ENCODE measurements at places on chromosomes 6 and 20.

GRCh38 chr6:116801971-116802370, 26.9 kb downstream of the GPRC6A start:
- H3K4me1 ChIP-seq, result no peaks in the 10 kb centered on the region
- no peaks in the 10 kb centered on the region for H3K36me3 ChIP-seq
- no peak overlapping the region for H3K27ac ChIP-seq
- H3K4me3 ChIP-seq, result no peak overlapping the region
- no peak for DNase-seq

GRCh38 chr6:135224037-135224647, 43.0 kb downstream of the MYB start:
- no peak overlapping the region for H3K4me3 ChIP-seq
- no peak overlapping the region for H3K27ac ChIP-seq
- H3K4me1 ChIP-seq, result no peaks in the 10 kb centered on the region
- H3K27me3 ChIP-seq, result no peaks in the 10 kb centered on the region
- DNase-seq, result no peak

GRCh38 chr6:79421707-79422484, 115.3 kb downstream of the LCA5 start:
- no peak overlapping the region for H3K4me3 ChIP-seq
- H3K27ac ChIP-seq, result no peak overlapping the region
- H3K4me1 ChIP-seq, result no peaks in the 10 kb centered on the region
- H3K27me3 ChIP-seq, result no peaks in the 10 kb centered on the region
- DNase-seq, result peak; percentile 16
- no peaks in the 10 kb centered on the region for H3K36me3 ChIP-seq

DNA sequence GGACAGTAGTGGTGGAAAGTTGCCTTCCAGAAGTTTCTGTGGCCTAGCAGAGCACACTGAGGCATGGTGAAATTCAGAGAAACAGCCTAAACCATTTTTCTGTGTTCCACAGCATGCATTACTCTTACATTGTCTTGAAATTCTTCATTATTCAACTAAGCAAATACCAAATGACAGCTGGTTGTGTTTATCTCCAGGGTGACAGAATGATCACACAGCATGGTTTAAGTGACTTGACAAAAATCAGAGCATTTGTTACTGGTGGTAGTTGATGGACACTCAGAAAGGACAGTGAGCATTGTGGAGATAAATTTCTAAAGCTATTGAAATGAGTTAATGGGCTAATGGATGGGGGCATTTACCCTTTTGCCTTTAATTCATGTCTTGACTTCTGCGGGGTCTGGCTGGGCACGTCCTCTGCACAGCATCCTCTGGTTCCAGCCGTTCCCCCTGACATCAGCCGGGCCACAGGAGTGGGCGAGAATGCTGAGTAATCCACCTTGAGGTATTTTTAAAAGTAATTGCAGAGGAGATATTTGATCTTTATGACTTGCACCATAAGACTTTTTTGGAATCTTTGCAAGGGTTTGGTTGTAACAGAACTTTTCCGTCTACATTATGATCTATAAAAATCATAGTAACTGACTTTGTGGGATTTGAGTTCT, 78.9 kb upstream of the SCP2D1 start:
- DNase-seq, result no peak
- no peaks in the 10 kb centered on the region for H3K27me3 ChIP-seq
- H3K27ac ChIP-seq, result no peak overlapping the region
- H3K4me3 ChIP-seq, result no peak overlapping the region
- peaks cover 6% of the 10 kb centered on the region for H3K4me1 ChIP-seq
- H3K36me3 ChIP-seq, result no peaks in the 10 kb centered on the region

- DNase-seq, result no peak
- no peaks in the 10 kb centered on the region for H3K27me3 ChIP-seq
- H3K4me1 ChIP-seq, result no peaks in the 10 kb centered on the region
- no peak overlapping the region for H3K27ac ChIP-seq
- no peaks in the 10 kb centered on the region for H3K36me3 ChIP-seq
Observed at GRCh38 chr6:100184473-100184872, 190.4 kb upstream of the MCHR2 start.

DNA sequence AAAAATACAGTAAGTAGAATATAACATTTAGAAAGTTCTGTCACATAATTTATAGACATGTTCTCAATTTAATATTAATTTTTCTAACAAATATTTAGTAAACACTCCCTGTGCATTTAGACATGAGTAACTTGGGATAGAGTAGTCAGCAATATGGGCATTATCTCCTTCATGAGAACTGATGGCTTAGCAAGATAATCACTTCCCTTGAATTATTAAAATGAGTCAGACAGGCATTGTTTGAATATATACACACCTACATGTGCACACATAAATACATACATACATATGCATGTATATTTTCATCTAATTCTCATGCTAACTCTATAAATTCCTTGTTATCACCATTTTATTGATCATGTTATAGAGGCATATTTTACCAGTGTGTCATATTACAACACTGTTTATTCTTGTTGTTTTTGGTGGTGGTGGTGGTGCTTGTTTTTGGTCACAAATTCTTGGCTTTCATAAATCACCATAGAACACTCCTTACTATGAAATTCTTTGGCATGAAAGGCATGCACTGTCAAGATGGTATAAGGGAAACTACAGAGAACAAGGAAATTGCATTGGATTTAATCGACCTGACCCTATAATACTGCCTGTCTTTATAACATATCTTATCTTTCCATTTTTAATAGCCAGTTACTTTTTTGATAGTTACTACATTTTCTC, 434.5 kb upstream of the MANEA start:
- H3K27ac ChIP-seq, result no peak overlapping the region
- no peak for DNase-seq
- no peaks in the 10 kb centered on the region for H3K4me1 ChIP-seq
- H3K36me3 ChIP-seq, result no peaks in the 10 kb centered on the region

DNA sequence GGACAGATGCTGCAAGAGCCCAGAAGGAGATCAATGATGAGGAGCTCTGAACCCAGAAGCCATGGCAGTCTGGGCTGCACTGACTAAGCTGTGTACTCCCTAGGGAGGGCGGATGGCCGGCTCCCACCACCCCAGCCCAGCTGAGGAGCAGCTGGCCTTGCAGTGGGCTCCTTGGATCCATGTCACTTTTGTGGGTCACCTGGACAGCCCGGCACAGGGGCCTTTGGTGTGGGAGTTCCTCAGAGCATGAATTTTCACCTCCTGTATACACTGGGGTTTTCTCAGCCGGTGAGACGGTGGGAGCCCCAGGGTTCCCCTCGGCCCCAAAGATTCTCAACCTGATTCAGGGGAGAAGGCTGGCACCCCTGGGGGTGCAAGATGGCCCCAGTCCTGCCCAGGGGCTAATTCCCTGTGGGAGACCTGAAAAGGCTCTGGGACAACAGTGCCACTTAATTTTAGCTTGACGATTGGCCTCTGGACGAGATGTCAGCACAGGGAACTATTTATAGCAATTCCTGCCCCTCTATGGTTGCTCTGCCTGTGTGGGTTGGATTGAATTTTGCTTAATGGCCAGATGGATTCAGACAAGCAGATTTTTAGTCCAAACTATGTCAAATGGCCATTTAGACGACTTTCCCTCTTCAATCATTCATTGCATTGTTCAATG, 121.6 kb upstream of the PMEPA1 start:
- DNase-seq, result no peak
- H3K36me3 ChIP-seq, result no peaks in the 10 kb centered on the region
- H3K4me3 ChIP-seq, result no peak overlapping the region
- no peaks in the 10 kb centered on the region for H3K27me3 ChIP-seq
- H3K27ac ChIP-seq, result no peak overlapping the region
- no peaks in the 10 kb centered on the region for H3K4me1 ChIP-seq

- no peaks in the 10 kb centered on the region for H3K36me3 ChIP-seq
- no peaks in the 10 kb centered on the region for H3K27me3 ChIP-seq
- H3K27ac ChIP-seq, result no peak overlapping the region
- H3K4me3 ChIP-seq, result no peak overlapping the region
- no peaks in the 10 kb centered on the region for H3K4me1 ChIP-seq
Observed at GRCh38 chr6:72699159-72699558, 77.3 kb downstream of the KCNQ5 start.

GRCh38 chr20:41140226-41141133, 3.1 kb downstream of the PLCG1 start:
- H3K4me1 ChIP-seq, result peaks cover 27% of the 10 kb centered on the region
- no peak overlapping the region for H3K4me3 ChIP-seq
- H3K27me3 ChIP-seq, result no peaks in the 10 kb centered on the region
- DNase-seq, result no peak
- H3K36me3 ChIP-seq, result no peaks in the 10 kb centered on the region

- H3K4me1 ChIP-seq, result no peaks in the 10 kb centered on the region
- no peak for DNase-seq
- H3K27me3 ChIP-seq, result no peaks in the 10 kb centered on the region
- no peak overlapping the region for H3K4me3 ChIP-seq
Observed at GRCh38 chr6:117227245-117227962, 38.0 kb upstream of the VGLL2 start.

GRCh38 chr6:113860181-113860955, 3.2 kb downstream of the MARCKS start:
- H3K36me3 ChIP-seq, result no peaks in the 10 kb centered on the region
- H3K27ac ChIP-seq, result peak overlapping the region; percentile 90
- H3K27me3 ChIP-seq, result no peaks in the 10 kb centered on the region
- peak overlapping the region; percentile 75 for H3K4me3 ChIP-seq

GRCh38 chr6:112209131-112209530, 45.2 kb downstream of the LAMA4 start:
- no peaks in the 10 kb centered on the region for H3K36me3 ChIP-seq
- no peak overlapping the region for H3K4me3 ChIP-seq
- H3K4me1 ChIP-seq, result peaks cover 3% of the 10 kb centered on the region
- no peak overlapping the region for H3K27ac ChIP-seq
- DNase-seq, result no peak

GRCh38 chr20:19495905-19496703, 262.0 kb upstream of the RIN2 start:
- no peak overlapping the region for H3K4me3 ChIP-seq
- peaks cover 7% of the 10 kb centered on the region for H3K4me1 ChIP-seq
- no peak for DNase-seq
- H3K27me3 ChIP-seq, result no peaks in the 10 kb centered on the region
- H3K27ac ChIP-seq, result no peak overlapping the region
- no peaks in the 10 kb centered on the region for H3K36me3 ChIP-seq

DNA sequence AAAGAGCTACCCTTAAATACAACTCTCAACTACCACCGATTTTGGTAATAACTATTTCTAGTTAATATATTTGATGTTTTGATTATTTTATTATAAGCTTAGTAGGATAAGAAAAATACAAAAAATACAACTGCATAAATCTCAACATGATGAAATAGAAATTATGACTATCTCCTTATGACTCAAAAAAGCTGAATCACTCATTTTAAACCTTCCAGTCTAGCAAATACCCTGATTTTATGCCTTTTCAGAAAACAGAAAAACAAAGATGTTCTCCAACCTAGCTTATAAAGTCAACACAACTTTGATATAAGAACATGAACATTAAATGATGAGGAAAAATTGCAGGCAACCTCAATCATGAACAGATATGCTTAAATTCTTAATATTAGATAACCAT, 40.2 kb upstream of the DSE start:
- H3K27me3 ChIP-seq, result no peaks in the 10 kb centered on the region
- H3K36me3 ChIP-seq, result no peaks in the 10 kb centered on the region
- no peak for DNase-seq
- H3K4me3 ChIP-seq, result no peak overlapping the region
- no peak overlapping the region for H3K27ac ChIP-seq
- H3K4me1 ChIP-seq, result peaks cover 4% of the 10 kb centered on the region

GRCh38 chr6:128532827-128533226, 12.4 kb upstream of the PTPRK start:
- no peaks in the 10 kb centered on the region for H3K36me3 ChIP-seq
- H3K4me3 ChIP-seq, result no peak overlapping the region
- no peaks in the 10 kb centered on the region for H3K4me1 ChIP-seq
- DNase-seq, result no peak
- H3K27me3 ChIP-seq, result no peaks in the 10 kb centered on the region
- H3K27ac ChIP-seq, result no peak overlapping the region

GRCh38 chr6:55694148-55694547, 115.2 kb upstream of the HMGCLL1 start:
- H3K27me3 ChIP-seq, result no peaks in the 10 kb centered on the region
- no peak overlapping the region for H3K4me3 ChIP-seq
- no peak overlapping the region for H3K27ac ChIP-seq
- no peak for DNase-seq

DNA sequence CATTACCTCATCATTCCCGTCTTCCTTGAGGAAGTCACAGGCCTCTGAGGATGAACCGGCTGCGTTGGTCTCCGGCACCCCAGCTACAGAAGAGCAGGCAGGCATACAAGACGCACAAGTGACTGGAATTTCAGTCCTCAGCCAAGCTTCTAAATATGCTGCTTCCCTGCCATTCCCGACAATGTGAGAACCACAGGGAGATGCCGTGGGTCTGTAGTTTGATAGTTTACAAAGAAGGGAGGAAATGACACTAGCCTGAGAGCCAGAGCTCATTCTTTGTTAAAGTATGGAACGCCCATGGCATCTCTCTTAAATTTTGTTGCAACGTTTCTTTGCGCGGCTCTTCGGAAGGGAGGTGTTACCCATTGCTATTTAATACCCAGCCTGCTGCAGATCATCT, 25.7 kb downstream of the HEBP2 start:
- no peak for DNase-seq
- H3K4me3 ChIP-seq, result no peak overlapping the region
- H3K4me1 ChIP-seq, result no peaks in the 10 kb centered on the region
- H3K27me3 ChIP-seq, result no peaks in the 10 kb centered on the region

GRCh38 chr6:108463784-108464183, 96.9 kb upstream of the FOXO3 start:
- H3K4me1 ChIP-seq, result no peaks in the 10 kb centered on the region
- H3K4me3 ChIP-seq, result no peak overlapping the region
- no peaks in the 10 kb centered on the region for H3K36me3 ChIP-seq
- no peaks in the 10 kb centered on the region for H3K27me3 ChIP-seq

- H3K36me3 ChIP-seq, result no peaks in the 10 kb centered on the region
- no peak for DNase-seq
- H3K4me3 ChIP-seq, result no peak overlapping the region
- H3K27ac ChIP-seq, result no peak overlapping the region
Observed at GRCh38 chr6:104126315-104127005, 733.3 kb downstream of the HACE1 start.

DNA sequence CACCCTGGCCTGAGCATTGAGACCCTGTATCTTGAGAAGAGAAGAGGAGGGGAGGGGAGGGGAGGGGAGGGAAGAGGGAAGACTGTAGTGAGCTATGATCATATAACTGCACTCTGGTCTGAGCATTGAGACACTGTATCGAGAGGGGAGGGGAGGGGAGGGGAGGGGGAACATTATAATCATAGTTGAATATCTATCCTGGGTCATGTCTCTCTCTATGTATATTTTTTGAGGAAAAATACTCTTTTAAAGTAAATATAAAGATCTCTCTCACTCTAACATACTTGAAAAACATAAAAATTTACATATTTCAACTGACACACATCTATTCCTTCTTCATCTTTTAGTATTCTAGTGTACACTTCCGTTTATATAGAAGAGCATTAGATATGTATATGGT, 431.0 kb downstream of the CDKAL1 start:
- no peaks in the 10 kb centered on the region for H3K27me3 ChIP-seq
- DNase-seq, result no peak
- H3K27ac ChIP-seq, result no peak overlapping the region
- no peaks in the 10 kb centered on the region for H3K4me1 ChIP-seq

- DNase-seq, result no peak
- H3K27ac ChIP-seq, result no peak overlapping the region
- H3K4me3 ChIP-seq, result no peak overlapping the region
- no peaks in the 10 kb centered on the region for H3K4me1 ChIP-seq
- no peaks in the 10 kb centered on the region for H3K36me3 ChIP-seq
- H3K27me3 ChIP-seq, result no peaks in the 10 kb centered on the region
Observed at GRCh38 chr6:10686901-10687300, 7.5 kb downstream of the C6orf52 start.

- H3K27ac ChIP-seq, result no peak overlapping the region
- H3K4me1 ChIP-seq, result no peaks in the 10 kb centered on the region
- no peak for DNase-seq
- H3K4me3 ChIP-seq, result no peak overlapping the region
- H3K27me3 ChIP-seq, result no peaks in the 10 kb centered on the region
Observed at GRCh38 chr6:35078896-35079295, 62.2 kb downstream of the TCP11 start.

Data from testis (tissue), 5 donors.